ENCODE measurements at places on chromosomes 4 and X.

GRCh38 chr4:171676555-171677215 lies 136.5 kb upstream of the GALNTL6 start:
- no peak for DNase-seq

DNA sequence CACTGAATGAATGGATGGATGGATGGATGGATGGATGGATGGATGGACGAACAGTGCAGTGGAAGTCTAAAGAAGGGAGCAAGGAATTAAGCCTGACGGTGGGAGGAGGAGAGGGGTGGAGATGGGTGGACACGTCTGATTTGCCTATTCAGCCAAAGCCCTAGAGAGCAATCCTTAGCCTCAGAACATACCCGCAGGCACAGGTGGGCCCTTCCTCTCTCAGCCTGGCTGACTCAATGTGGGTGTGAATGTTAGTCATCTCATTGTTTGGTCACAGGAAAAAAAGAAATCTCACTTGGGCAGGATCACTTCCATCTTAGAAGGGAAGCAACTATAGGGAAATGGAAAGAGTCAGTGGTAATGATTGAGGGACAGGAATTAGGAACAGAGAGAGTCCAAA lies 165.9 kb downstream of the PJA1 start:
- DNase-seq: no peak

DNA sequence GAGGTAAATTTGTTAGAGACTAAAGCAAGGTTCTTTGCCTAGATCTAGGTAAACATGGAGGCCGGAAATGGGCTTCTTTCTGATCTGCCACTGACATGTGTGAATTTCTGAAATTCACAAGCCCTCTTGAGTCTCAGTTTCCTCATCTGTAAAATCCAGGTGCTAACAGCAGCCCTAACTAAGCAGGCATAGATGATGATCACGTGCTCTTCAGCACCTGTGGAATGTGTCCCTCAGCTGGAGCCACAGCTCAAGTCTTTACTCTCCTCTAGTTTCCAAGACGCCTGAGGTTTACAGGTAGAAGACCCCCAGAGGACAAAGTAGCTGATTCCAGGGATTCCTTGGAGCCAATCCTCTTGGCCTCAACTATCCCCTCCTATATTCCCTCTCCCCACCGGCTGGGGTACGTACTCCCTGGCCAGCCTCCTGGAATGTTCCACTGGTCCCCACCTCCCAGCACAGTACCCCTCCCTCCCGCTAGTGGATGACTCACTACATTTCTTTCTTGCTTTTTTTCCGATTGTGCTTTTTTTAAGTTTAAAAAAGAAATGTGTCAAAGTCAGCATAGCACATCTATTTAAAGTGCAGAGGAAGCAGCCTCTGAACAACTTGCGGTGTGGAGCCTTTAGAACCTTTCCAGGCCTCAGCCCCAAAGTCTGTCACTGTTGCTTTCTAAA lies 98.4 kb downstream of the PHKA2 start:
- no peak for DNase-seq

DNA sequence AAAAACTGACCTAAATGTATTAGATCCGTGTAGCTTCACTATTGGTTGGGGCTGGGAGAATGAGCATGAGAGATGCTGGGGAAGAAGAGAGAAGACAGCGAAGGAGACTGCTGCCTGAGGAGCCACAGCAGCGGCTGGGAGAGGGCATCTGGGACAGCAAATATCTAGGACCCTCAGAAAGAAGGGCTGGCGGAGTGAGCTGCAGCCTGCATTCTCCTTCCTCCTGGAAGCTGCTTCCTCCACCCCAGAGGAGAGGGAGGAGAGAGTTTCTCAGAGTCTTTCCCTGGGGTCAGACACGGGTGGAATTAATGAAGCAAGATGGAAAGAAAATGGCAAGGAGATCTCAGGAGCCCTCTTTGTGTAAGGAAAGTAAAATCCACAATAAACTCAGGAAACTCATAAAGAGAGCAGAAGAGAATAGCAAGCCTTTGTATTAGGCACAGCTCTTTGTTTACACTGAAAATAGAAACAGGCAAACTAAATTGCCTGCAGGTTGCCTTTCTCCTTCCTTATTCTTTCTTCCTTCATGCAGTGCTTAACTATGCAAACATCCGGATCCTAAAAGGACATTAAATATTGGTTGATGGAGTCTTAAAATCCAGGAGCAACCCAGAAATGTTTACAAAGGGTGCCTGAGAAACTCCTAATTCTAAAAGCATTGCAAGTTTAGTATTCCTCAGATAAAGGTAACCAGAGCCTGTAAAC lies 130.3 kb upstream of the GALNT7 start:
- DNase-seq: no peak

DNA sequence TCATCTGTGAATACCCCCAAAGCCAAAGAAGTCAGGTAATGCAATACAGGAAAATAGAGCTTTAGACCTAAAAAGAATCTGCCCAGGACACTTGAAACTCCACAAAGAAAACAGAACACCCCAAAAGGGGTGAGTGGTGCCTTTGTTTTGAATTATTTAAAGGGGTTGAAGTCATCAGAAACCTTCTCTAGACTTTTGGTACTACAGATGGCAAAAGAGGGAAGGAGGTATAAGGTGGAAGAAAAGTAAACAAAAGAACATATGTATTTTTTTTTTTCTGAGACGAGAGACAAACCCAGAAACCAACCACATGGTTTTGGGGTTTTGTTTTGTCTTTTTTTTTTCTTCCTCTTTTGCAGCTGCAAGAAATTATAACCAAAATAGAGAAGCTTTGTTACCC lies 1477.8 kb downstream of the C4orf33 start:
- no peak for DNase-seq

GRCh38 chrX:23705235-23705634 lies 37.8 kb downstream of the ACOT9 start:
- DNase-seq: no peak

DNA sequence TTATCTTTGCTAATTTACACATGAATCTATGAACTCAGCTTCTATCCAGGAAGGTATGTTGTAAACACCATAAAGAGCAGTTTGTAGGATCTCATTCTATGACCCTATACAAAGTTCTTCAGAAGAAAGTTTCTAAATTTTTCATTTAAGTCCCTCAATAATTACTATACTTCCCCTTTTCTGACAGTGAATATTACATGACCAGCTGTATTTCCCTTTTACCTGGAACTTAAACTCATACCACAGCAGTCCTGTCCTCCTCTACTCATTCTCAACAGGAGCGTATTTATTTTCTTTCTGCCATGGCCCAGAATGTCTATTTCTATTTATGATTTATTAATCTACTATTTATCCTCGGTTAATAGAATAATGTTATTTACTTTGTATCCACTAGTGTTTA lies 15.8 kb downstream of the RASGEF1B start:
- DNase-seq: no peak

DNA sequence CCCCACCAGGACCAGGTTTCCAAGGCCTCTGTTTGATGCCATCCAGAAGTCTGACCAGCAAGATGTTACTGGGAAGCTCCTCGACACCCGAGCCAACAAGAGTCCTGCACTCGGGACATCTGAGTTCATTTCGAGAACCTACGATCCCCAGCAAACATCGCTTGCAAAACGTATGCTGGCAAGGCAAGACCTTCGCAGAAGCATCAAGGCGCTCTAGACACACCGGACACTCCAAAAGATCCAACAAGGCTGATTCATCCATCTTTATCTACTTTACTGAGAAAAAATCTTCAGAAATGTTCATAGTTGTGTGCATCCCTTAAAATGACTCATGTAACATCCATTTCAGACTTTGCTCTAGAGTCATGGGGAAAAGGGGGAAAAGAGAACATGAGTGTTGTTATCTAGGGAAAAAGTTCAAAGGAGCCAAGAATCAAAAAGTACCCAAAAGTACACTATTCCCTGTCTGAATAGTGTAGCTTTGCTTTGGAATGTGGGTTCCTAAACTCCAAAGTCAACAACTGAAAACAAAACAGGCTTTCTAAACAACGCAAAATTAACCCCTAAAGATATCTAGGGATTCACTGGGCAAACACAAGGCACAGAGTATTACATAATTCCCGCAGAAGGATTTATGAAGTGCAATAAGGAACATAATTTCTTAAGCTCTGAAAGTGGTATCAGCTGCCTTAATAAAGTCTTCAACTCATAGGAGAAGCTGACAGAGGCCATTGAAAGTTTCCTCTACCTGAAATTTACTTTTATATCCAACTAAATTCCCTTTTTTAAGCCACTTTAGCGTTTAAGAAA lies 1.6 kb downstream of the SH3RF1 start:
- DNase-seq: no peak

DNA sequence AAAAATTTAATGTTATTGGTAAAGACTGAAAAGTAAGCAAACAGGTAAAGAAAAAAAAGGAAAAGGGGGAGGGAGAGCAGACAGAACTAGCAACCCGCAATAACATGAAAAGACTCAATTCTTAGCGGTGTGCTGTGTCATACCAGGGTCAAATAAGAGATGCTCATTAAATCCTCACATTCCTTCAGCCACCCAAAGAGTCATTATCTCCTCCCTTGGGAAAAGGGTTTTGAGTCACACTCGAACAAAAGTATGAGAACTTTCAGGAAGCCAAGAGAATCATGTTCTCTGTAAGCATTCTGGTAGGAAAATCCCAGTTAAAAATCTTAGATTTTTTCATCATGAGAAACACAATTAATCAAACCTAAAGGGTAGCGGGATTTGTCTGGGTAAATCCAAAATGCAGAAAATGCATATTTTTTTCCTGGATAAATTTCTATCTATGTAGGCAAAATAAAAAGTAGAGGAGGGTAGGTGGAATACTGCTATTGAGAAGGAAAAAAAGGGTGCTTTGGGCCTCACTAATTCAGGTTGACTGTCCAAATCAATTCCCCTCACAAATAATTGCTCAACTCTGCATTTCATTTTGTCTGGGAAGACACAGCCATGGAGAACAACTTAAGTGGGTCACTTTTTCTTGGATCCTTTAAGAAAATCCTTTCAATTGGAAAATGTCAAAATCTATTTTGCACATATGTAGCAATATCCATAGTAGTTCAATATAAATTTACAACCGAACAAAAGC lies 23.2 kb downstream of the TNIP3 start:
- no peak for DNase-seq

DNA sequence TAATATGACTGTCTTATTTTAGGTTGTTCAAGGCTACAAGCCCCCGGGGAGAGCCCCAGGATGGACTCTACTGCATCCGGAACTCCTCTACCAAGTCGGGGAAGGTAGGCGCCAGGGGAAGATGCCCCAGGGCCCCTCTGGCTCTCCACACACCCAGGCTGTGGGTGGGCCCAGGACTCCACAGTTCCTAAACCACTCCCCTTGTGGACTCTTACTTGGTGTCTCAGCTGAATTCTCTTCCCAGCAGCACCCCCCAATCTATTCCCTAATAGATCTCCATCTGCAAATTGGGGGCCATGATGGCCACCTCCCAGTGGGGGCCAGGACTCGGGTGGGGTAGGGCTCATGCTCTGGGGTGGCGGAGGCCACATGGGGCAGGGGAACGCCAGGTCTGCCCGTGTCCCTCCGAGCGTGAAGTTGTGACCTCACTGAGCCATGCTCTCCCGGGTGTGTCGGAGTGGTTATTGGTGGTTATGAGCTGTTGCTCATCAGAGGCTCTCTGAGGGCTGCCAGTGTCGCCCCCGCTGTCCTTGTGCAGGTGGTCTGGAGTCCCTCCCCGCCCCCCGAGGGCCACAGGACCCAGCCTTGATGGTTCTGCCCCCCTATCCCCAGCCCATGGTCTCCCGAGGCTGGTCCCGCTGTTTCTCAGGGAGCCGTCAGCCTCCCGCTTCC lies 11.2 kb upstream of the ADD1 start:
- no peak for DNase-seq

DNA sequence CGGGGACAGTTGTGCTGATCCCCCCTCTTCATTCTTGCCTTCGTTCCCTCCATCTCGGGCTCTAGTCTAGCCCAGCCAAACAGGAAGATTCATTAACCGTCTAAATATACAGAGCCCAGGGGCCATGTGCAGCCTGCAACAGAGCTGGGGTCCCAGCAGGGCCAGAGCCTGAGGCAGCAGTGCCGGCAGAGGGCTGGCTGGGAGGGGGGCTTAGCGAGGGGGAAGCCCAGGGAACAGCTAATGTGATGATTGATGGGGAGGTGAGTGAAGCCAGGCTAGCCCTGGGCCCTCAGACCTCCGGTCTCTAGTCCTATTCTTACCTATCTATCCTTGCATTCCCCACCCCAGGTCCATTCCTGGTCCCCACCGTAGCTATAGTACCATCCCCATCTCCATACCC lies 22.3 kb downstream of the EFNB1 start:
- no peak for DNase-seq

DNA sequence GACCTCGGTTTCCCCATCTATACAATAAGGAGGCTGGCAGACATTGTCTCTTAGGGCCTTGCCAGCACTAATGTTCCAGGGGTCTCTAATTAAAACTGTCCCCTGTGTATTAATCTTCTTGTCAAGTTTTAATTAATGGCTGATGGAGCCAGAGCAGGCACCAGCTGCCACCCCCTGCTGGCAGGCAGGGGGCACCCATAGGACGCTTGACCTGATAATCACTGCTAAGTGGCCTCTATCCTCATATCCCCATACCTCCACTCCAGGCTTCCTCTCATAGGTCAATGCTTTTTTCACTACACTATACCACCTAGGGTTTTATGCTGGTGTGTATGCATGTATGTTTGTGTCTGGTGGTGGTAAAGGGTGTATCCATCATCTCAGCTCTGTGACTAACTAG lies 89.4 kb downstream of the EFNB1 start:
- DNase-seq: no peak

DNA sequence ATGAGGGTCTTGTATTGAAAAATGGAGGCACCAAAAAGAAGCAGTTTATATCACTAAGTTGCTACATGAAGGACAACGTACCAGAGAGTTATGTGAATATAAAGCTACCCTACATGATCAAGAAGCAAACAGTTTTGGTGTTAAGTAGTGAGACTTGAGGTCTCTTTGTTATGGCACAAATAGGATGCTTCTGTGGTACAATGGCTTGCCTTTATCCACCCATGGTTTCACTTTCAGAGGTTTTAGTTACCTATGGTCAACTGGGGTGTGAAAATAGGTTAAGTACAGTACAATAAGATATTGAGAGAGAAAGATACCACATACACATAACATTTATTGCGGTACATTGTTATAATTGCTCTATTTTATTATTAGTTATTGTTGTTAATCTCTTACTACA lies 229.2 kb upstream of the SLIT2 start:
- DNase-seq: no peak

DNA sequence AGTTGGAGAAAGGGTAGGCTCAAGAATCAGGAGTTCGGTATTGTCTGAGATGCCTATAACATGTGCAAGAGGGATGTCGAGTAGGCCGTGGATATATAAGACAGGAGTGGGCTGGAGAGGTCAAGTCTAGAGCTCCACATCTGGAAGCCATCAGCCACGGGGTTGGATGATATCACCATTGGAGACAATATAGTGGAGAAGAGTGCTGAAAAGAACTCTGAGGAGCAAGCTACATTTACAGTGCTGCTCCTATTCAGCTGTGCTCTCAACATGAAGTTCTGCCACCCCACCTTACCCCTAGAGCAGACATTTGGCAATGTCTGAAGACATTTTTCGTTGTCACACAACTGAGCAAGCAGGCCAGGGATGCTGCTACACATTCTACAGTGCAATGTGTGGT lies 20.9 kb upstream of the PLAC1 start:
- DNase-seq: no peak
